GM12891 (cell line): ENCODE measurements at places on chromosomes 12 and 14.

DNA sequence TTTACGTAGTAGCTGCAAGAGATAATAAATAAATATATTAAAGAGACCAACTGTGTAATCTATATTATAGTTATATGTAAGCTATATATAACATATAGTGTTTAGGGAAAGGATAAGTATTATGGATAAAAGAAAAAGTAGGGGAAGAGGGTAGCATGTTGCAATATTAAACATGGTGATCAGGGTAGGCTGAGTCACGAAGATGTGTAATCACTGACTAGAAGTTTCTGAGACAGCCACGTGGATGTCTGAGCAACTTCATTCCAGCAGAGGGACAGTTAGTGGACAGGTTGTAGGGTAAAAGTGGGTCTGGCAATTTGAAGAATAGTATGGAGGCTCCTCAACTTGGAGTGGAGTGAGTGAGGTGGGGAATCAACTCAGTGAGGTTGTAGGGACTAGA lies 109.7 kb downstream of the ANO4 start:
- no peak for DNase-seq

DNA sequence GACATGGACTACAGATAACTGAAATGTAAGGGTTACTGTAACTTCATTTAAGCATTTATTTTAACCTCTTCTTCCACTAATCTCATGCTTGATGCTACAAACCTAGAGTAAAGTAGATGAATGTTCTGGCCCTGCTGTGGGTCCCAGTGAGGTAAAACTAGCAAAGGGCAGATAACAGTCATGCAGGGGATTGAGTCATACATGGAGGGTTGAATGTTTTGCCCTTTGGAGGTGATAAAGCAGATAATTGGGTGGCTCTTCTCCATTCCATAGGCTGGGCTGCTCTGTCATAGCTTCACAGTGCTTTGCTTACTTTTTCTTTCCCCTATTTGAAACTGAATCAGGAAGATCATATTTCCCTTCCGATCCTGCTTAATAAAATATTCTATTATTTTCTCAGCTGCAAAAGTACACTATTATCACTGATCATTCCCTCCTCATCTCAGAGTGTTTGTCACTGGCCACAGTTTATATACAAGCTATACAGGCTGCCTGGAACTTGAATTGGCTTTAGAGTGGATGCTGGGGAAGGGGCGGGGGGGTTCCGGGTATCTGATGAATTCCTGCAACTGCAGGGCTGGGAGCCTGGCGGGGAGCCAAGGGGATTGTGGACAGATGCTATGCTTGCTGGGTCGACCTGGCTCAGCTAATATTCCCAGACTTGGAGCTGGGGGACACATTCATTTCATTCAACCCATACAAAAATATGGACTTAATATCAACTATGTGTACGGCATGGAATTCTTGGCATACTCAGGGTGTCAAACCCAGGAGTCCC lies 235.1 kb downstream of the NRXN3 start:
- DNase-seq = no peak

DNA sequence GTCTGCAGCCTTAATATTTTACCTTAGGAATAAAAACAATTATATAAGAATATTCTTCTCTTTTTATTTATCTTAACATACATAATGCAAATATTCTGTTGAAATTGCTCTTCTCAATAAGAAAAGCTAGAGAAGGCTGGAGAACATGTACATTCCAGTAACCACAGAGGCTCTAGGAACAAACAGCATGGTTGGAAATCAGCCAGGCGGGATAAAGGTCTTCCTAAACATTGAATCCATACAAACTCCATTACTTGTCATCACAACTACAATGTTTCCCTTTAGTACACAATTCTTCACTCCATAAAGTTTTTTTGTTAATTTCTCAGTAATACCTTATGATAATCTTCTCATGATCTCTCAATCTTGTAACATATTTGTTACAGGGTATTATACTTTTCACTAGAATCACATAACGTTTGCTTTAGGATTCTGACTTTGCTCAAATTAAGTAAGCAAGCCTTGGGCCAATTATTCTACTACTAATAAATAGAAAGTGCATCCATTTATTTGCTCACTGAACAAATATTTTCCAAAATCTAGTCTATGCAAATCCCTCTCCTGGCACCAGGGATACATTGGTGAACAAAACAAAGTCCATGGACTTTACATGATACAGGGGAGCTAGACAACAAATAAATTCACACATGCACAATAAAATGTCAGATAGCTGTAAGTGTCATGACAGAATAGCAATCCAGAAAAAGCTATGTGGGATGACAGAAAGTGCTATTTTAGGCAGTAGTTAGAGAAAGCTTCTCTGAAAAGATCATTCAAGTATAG lies 237.5 kb upstream of the TMTC1 start:
- DNase-seq = no peak

GRCh38 chr12:121826318-121827150 lies 22.7 kb downstream of the SETD1B start:
- DNase-seq = no peak

- peak; percentile 84 for DNase-seq
Observed at GRCh38 chr12:6937481-6938352, 5.9 kb upstream of the RNU7-1 start.

DNA sequence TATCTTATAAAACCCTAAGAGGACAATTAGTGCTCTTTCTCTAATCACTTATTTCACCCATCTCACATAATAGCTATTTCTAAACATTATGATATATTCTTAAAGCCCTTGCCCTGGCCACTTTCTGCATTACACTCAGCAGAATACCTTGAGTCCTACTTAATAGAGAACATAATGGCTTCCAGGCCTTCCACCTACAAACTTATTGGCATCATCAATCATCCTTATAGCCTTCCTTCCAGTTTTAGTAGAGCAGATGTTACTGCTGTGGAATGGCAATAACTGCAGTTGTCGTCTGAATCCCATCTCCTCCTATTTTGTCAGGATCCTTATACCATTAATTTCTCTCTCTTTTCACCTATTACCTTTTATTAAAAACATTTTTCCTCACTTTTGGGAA lies 1127.4 kb downstream of the LRFN5 start:
- DNase-seq = no peak

- no peak for DNase-seq
Observed at GRCh38 chr14:56413721-56414120, 165.9 kb upstream of the TMEM260 start.

DNA sequence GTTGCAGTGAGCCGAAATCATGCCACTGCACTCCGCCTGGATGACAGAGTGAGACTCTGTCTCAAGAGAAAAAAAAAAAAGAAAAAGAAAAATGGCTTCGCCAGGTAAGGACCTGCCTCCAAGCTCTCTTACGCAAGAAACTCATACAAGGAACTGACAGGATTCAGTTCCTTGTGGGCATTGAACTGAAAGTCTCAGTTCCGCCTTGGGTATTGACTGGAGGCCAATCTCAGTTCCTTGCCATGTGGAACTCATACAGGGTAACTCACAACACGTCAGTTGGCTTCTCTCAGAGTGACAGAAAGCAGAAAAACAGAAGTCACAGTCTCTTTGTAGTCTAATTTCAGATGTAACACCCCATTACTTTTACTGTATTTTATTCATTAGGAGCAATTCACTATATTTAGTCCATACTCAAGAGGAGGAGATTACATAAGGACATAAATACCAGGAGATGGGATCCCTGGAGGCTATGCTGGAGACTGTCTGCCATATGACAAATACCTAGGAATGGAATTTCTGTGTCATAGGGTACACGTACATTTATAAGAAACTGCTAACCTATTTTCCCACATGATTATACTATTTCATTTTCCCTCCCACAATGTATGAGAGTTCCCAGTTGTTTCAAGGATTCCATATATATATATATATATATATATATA lies 11.4 kb upstream of the NOPCHAP1 start:
- DNase-seq = peak; percentile 32

DNA sequence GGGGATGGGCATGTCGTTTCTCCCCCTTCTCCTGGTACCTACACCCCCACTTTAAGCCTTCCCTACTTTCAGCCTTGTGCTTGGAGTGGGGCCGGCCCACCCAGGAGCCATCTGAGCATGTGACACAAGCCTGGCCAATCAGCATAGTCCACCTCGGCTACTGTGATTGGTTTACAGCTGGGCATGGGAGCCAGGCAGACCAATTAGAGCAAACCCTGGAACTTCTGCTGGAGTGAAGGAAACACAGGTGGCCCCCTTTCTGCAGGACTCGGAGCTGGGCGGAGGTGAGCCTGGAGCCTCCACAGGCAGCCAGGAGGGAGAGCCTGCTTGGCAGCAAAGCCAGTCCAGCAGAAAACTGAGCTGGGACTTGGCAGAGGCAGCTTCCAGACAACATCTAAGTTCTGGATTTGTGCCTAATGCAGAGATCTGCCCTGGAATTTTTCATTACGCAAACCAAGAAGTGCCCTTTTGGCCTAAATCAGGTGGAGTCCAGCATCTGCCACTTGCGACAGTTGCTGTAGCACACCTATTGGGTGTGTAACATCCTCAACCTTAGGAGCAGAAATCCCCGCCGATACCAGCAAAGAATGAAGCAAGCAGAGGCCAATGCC lies 59.5 kb downstream of the SCARB1 start:
- no peak for DNase-seq

DNA sequence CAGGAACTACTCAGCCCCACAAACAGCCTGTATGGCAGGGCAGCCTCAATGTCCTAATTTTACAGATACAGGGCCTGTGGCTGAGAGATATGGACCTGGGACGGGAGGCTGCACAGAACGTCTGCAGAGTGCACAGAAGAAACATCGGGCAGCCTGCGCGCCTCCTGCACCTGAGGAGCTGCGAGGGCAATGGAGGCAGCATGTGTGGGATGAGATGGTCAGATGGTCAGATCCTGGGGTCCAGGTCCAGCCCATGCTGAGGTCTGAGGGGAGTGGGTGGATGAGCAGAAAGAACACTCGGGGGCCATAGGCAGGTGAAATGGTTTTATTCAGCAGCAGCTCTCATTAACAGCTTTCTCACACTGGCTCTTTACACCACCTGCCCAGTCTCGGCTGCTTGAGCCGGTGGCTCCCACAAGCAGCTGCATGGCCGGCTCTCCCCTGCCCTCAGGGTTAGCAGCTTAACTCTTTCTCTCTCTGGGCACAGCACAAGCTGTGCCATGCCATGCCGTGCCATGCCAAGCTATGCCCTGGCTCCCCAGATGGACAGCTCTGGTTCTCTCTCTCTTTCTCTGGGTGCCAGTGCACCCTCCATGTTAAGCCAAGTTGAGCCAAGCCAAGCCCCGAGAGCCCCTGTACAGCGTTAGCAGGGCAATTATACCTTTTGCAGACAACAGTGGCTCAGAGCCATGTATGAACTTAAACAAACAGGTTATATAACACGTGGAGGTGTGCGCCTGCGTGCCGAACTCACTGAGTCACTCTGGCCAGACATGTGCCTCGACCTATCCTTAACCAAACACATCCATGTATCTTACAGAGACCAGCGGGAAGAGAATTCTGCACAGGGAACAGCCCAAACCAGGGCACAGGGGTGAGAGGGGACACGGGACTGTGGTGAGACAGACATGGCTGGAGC lies 47.6 kb downstream of the RIMBP2 start:
- DNase-seq = no peak

DNA sequence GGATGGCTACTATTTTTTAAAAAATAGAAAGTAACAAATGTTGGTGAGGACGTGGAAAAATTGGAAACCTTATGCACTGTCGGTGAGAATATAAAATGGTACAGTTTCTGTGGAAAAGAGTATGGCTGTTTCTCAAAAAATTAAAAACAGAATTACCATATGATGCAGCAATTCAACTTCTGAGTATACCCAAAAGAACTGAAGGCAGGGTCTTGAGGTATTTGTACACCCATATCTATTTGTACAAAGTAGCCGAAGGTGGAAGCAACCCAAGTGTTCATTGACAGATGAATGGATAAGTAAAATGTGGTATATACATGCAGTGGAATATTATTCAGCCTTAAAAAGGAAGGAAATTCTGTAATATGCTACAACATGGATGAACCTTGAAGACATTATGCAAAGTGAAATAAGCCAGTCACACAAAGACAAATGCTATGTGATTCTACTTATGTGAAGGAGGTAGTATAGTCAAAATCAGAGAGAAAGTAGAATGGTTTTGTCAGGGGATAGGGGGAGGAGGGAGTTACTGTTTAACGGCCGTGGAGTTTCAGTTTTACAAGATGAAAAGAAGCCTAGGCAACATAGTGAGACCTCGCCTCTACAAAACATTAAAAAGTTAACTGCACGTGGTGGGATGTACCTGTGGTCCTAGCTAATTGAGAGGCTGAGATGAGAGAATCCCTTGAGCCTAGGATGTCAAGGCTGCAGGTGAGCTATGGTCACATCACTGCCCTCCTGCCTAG lies 38.4 kb upstream of the CCT2 start:
- DNase-seq = no peak

DNA sequence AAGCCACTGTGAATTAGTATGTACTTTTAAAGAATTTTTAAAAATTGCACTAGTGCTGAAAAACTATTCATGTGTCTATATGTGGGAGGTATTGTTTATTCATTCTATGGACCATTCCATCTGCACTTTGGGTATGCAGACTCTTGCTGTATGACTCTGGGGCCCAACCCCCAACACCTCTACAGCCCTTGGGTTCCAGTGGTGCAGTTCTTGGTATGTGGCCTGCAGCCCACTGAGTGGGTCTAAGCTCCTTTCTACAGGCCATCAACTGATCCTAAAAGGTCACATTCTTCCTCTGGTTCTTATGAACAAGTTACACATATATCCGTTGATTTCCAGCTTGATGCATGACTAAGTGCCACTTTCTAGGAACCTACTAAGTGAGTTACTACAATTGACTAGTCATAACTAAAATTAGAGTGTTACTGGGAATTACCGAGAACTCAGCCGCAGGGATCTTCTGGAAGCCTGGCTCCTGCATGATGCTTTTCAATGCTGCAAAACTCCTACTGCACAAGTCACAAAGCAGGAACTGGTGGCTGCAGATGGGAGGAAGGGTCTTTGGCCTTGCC lies 62.4 kb upstream of the MED13L start:
- no peak for DNase-seq

DNA sequence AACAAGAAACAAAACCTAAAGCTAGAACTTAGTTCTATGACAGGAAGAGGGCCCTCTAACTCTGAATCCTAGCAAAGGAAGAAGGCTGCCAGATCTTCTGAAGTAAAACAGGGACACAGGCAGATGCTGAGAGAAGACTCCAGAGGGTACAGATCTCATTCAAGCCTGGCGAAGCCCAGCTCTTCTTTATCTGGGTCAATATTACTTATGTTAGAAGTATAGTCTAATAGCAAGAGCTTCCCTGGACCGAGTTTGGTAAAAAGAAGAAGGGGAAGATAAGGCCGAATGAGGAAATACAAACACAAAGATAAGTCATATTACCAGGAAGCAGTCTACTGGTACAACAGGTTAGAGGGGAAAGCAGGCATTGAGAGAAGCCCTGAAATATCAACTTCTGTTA lies 79.9 kb upstream of the CCDC91 start:
- no peak for DNase-seq

DNA sequence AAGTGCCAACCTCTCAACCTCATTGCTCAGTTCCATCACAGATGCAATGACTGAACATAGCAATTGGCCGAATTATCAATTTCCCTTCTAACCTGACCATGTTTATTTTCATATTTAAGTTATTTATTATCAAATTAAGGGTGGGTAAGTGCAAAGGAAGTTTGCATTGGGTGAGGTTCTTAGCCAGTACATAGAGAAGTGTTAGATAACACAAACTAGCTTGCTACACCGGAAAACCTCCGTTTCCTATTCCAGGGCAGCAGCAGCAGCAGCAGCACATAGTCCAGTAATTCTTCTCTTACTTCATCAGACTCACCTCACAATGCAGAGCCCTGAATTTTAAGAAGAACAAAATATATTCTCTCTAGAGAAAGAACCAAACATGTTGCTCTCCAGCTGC lies 200.5 kb upstream of the OR4E1 start:
- DNase-seq = no peak
